ENCODE measurements at places on chromosomes 4 and X.

DNA sequence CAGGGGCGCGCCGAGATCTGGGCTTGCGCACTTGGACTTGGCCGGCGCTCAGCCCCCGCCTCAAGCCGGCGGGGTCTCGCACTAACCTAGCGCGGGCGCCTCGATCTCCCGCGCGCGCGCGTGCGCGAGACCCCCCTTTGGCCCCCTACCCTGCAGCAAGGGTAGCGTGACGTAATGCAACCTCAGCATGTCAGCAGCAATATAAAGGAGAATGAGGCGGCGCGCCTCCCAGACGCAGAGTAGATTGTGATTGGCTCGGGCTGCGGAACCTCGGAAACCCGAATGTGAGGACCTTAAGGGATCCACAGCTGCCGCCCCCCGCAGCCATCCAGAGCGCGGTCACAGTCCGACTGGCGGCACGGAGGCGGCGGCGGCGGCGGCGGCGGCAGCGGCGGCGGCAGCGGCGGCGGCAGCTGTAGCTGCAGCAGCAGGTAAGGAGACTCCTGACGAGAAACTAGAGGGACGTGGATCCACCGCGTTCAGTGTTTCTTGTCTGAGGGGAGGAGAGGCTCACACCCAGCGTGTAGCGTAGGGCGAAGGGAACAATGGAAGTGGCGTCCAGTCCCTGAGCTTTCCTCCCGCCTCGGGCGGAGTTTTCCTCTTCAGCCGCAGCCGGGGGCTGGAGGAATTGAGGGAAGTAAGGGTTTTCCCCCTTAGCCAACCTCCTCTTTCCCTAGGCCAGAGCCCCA is at the start of the genes SATL1 and ZNF711:
Gene SATL1, minus strand, starts transcription at position 19 of the 689 bp plus-strand sequence. CDS start 134,811 bp downstream, outside the sequence.
Gene ZNF711, plus strand, starts transcription at position 231 of the 689 bp plus-strand sequence. CDS start 3,582 bp downstream, outside the sequence.
- no peak for DNase-seq

DNA sequence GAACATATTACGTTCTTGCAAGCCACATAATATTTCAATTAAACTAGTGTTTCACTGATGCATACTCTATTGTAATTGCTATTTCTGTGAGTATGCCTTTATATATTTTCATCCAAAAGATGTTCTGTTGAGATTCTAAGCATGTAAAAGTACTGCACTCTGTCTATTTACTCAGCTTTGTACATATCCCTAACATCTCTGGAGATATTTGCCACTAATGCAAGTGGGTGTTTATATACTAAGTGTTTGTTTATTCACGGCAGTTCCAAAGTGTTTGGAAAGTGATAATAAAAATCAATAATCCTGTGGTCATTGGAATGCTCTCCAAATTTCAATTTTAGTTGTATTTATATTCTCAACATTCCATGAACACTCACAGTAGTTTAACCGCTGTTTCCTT is 1989.0 kb downstream of the C4orf33 start:
- no peak for DNase-seq

DNA sequence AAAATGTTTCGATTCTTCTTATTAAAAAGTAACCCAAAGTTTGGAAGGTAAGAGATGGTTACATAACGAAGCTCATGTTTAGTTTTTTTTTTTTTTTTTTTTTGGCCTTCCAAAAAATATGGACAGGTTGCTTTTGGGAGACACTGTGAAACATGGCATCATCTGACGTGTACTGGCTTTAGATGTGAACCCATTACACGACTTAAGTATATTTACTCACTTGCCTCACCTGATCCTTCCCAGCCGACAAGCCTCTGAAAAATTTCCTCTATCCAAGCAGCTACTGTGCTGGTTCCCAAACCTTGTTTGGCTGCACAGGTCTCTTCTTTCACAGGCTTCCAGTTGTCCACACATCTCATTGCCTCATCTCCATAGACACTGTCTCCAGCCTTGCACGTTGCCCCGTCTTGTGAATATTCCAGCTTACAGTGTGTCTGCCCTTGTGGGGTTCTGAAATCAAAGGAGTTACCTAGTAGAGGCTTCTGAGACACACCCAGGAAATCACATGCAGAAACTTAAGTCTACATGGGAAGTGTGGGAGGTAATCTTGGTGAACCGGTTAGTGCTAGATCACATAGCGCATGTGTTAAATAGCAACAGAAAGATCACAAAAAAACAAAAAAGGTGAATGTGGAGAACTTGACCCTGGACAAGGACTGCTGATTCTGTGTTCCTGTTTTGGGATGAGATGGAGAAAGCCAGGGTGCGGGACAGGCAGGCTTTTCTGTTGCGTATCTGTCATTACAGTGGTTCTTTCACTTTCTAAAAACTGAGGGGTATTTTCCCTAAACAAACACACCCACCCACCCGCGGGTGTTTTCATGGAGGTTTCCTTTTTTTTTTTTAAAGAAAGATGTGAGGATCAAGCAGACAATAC is 328.6 kb downstream of the ARHGAP10 start:
- no peak for DNase-seq

- DNase-seq: no peak
These were observed 12.4 kb downstream of the SMIM14 start for GRCh38 chr4:39626261-39626660.

DNA sequence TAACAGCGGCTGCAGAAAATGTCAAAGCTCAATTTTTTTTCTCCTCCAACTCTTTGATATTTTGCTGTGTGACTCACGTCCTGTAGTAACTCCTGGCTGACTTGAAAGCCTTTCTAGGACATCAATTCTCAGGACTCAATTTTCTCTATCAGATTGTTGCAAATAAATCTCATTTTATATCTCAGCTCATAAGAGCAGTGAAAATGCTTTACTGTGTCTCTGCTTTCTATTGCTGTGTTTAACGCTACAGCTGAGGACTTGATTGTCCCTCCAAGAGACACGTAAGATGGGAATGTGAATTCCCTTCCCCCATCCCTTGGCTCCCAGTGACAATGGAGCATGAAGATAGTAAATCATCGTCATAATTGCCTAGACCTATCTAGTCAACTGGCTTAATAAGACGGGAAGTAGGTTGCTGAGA is 20.5 kb upstream of the CBR4 start:
- no peak for DNase-seq

- DNase-seq: peak; percentile 29
These were observed 10.4 kb upstream of the DRD5 start for GRCh38 chr4:9771034-9771433.

DNA sequence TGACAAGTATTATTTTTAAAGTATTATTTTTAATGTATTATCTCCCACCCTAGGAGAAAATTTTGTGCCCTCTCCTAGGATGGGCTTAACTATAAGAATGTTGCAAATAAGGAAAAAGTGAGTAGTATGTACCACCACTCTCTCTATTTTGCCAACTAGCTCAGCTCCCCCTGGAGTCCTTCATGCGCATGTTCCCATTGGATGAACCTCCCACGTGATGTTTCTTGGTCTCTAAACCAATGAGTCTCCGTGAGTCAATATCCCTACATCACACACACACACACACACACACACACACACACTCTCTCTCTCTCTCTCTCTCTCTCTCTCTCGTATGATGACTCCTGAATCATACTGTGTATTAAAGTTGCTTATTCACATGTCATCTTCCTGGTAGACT is 129.7 kb upstream of the ZFP42 start:
- DNase-seq: no peak

DNA sequence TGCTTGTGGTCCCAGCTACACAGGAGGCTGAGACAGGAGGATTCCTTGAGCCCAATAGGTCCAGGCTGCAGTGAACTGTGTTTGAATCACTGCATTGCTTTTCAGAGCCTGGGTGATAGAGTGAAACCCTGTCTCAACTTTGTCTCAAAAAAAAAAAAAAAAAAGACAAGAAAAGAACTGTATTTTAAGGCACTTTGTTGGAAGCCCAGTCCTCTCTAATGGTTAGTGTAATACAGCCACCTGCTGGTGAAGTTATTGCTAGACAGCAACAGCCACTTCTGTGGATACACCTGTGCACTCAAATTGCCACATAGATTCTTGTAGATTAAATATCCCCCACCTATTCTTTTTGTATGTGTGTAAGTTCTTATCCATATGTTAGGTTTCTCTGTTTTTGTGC is 10.1 kb upstream of the FGG start:
- DNase-seq: peak; percentile 77

- no peak for DNase-seq
These were observed 292.1 kb downstream of the STIM2 start for GRCh38 chr4:27152703-27153102.

DNA sequence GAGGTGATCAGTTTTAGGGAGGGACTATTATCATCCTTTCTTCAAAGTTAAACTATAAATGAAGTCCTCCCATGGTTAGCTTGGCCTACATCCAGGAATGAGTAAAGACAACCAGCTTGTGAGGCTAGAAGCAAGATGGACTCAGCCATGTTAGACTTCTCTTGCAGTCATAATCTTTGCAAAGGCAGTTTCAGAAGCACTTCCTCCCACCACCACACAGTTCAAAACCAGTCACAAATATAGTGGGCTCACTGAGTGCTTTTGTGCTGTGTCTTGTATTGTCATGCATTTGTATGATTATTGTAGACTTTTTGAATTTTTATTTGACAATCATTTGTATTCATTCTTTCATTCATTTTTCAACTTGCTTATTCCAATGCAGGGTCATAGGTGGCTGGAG is 204.5 kb downstream of the ZNF674 start:
- DNase-seq: no peak

DNA sequence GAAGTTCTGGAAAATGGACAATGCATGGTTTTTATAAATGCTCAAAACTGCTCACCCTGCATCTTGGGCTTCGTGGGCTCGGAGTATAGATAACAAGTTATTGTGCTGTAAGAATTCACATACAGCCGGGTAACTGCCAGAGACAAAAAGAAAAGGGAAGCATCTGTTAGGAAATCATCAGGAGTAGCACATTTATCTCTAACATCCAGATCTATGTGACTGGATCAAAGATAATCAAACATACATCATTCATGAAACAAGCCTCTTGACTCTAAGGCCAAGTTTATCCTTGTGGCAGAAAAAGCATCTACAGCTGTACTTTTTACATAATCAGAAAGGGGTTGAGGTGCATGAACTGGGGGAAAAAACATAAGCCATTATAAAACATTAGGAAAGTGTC is 264.2 kb downstream of the PPP3CA start:
- DNase-seq: no peak

Data from trophoblast cell (in vitro differentiated cells and primary cell).